Dorsolateral prefrontal cortex (tissue), 122 donors: ENCODE measurements at places on chromosomes 6 and 20.

GRCh38 chr6:160417146-160417545 lies 69.0 kb downstream of the SLC22A3 start:
- DNase-seq, result no peak

GRCh38 chr6:113909224-113909856 lies 52.2 kb downstream of the MARCKS start:
- no peak for DNase-seq

- DNase-seq, result no peak
These were observed 11.1 kb downstream of the REV3L start for GRCh38 chr6:111471958-111472357.

GRCh38 chr20:63070301-63070625 lies 63.5 kb upstream of the BHLHE23 start:
- no peak for DNase-seq

DNA sequence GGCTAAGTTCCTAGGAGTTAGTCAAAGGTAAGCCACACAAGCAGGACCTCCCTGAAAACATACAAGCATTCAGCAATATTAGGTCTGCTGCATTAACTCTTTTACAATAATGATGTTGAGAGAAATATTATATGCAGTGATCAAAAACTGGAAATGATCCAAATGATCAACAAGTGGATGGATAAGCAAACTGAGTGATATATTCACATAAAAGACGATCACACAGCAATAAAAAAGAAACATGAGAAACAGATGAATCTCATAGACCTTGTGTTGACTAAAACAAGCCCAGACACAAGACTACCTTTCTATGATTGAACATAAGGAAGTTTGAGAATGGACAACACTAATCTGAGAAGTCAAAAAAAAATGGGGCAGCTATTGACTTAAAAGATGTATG lies 39.9 kb downstream of the LMBRD1 start:
- DNase-seq, result no peak

- DNase-seq, result no peak
These were observed 127.6 kb downstream of the MRPL14 start for GRCh38 chr6:43999628-44000027.

- DNase-seq, result no peak
These were observed 228.6 kb downstream of the GMPR start for GRCh38 chr6:16466800-16467553.

GRCh38 chr20:14412065-14412681 lies 74.8 kb upstream of the FLRT3 start:
- DNase-seq, result no peak

- DNase-seq, result no peak
These were observed 465.3 kb downstream of the CBLN4 start for GRCh38 chr20:55540013-55540412.

- no peak for DNase-seq
These were observed 48.3 kb downstream of the RREB1 start for GRCh38 chr6:7155871-7156579.

DNA sequence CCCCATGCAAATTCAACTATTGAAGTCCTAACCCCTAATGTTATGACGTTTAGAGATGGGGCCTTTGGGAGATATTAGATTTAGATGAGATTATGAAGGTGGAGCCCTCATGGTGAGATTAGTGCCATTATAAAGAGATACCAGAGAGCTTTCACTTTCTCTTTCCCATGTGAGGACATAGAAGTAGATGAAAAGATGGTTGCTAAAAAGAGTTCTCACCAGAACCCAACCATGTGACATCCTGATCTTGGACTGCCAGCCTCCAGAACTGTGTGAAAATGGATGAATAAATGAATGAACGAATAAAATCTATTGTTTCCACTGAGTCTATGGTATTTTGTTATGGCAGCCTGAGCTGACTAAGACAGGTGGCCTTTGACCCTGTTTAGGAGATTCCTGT lies 50.6 kb upstream of the FBXO30 start:
- DNase-seq, result no peak

DNA sequence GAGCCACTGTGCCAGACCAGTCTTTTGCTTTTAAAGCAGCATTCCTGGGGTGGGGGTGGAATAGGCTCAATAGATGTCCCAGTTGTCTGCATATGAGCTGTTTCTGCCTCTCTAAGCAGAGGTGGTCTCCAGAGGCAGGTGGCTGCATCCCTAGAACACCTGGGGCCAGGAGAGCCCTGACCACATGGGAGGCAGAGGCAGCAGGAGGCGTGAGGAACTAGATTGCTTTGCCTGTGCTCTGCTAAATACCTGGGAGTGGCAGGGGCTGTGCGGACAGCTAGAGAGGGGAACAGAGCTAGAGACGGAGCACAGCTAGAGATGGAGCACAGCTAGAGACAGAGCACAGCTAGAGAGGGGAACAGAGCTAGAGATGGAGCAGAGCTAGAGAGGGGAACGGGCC lies 29.1 kb upstream of the CLDN20 start:
- no peak for DNase-seq

DNA sequence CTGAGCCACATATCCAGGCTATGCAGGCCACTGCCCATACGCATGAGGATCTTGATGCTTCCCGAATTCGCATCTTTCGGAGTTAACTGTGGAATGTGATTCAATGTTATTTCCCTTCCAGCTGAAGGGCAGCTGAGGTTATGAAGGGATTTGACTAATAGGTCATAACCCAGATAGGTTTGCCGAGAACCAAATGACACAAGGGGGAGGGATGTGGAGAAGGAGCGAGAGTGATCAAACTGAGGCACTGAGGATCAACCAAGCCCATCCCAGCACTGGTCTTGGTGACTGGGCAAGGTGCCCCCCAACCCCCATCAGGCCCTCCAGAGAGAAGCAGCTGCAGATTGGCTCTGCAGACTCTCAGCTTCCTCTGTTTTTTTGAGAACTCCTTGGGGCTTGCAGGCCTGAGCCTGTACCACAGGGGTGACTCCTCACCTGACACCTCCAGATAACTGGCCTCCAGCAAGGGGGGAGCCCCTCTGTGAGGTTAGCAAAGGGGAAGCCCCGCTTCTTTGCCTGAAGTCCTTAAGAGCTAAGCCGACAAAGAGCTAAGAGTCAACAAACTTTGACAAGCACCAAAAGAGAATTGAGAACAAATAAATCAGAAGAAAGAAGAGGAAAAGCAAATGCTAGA lies 185.9 kb downstream of the PDE7B start:
- no peak for DNase-seq

DNA sequence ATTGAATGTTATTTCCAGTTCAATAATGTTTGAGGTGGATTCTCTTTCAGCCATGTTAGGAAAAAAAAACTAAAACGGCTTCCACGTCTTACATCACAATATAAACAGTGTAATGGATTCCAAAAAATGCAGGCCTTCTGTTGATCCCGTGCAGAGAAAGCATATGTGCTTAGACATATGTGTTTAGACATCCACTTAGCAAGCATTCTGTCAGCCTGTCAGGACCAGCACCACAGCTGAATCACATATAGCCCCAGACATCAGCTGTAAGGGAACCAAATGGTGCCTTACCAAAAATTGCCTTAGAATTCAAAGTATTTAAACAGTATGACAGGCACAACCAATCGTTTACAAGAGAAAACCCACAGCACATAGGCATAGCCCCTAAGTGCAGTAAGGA lies 304.9 kb downstream of the EYA4 start:
- DNase-seq, result no peak

DNA sequence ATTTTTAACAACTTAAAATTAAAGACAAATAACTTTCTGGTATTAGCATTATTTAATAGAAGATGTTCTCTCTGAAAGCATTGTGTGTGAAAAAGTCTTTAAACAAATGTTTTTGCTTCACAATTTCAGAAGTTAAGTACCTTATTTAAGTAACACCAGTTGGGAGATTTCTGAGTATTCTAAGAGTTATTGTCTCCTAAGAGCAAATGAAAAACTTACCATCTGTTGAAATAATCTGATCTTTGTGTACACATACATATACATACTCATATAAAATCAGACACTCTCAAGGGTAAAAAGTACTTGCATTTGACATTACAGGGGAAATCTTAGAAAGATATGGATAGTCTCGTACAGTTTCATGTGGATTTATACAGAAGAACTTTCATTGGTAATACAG lies 2.4 kb downstream of the BTBD3 start:
- DNase-seq, result no peak

GRCh38 chr20:13348311-13349234 lies 127.5 kb downstream of the ISM1 start:
- no peak for DNase-seq

DNA sequence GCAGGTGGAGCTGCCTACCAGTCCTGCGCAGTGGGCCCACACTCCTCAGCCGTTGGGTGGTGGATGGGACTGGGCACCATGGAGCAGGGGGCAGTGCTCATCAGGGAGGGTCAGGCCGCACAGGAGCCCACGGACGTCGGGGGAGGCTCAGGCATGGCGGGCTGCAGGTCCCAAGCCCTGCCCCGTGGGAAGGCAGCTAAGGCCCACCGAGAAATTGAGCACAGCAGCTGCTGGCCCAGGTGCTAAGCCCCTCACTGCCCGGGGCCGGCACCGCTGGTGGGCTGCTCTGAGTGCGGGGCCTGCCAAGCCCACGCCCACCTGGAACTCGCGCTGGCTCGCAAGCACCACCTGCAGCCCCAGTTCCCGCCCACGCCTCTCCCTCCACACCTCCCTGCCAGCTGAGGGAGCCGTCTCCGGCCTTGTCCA lies 30.2 kb upstream of the ID4 start:
- no peak for DNase-seq

- DNase-seq, result no peak
These were observed 60.7 kb upstream of the CDKAL1 start for GRCh38 chr6:20473518-20473917.

- no peak for DNase-seq
These were observed 59.6 kb downstream of the DOK5 start for GRCh38 chr20:54535033-54535432.

- DNase-seq, result no peak
These were observed 23.1 kb downstream of the CMTR1 start for GRCh38 chr6:37456126-37456525.

DNA sequence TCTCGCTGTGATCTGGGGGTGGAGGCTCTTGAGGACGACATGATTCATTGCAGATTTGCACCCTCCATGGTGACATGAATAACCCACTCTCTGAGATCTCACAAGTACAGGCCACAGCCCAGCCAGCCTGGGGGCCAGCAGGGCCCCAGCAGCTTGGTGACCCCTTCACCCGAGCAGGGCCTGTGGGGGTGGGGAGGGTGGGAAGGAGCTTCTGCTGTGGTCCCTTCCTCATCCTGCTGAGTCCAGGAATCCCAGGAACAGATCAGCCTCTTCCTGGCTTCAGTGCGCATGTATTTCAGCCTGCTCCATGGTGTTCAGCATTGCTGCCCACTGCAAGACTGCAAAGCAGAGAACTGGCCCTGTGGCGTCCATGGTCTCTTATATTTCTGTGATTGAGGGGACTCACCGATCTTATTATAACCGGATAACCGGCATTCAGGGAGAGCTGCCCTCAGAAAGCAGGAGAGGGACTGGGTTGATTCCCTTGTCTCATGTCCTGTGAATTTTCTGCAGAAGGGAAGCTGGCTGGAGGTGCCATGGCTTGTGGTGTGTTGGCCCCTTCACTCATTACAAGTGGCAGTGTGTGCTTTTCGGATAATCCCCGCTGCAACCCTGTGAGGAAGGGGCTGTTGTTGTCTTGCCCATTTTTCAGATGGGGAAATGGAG lies 118.8 kb upstream of the FRMD1 start:
- no peak for DNase-seq

- peak; percentile 89 for DNase-seq
These were observed at the start of gene ADNP for GRCh38 chr20:50931306-50932015. TSS of gene ADNP (minus strand) at chr20:50931437. CDS start at chr20:50903996, 27,441 bp downstream.

GRCh38 chr6:153435787-153436186 lies 304.7 kb upstream of the RGS17 start:
- no peak for DNase-seq

DNA sequence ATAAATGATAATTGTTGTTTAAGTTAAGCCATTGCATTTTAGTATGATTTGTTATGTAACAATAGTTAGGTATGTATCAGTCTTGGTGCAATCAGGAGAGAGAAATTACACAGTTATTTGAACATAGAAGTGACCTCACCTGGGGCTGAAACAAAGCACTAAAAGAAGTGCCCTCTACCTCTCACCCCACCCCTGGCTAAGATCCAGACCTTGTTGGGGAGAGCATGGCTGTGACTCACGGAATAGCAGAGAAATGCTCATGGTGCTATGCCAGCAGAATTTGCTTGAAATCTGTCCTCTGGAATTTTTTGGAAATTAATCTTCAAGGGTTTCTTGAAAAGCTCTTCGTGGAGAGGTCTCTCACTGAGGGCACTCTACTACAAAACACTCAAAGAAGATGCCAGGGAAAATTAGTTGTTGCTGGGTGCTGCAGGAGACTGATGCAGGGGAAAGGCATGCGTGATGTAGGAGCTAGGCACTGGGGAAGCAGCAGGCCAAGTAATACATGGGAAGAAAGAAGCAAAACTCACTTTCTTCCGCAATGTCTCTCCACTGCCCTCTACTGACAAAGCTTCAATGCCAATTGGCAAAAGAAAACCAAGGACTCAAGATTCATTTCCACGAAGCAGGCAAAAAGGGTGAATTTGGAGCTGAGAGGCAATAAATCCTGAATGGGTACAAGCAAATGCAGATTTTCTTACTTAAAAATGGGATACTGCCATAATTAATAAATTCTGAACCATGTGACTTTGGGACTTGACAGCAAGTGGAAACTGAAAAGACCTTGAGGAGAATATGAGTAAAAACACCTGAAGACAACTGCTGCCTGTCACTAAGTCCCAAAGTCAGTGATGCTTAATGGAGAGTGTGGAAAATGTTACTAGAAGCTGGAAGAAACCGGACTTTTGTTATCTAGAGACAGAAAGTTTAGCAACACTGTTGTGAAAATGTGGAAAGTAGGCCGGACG lies 136.3 kb upstream of the ZNF184 start:
- DNase-seq, result no peak

DNA sequence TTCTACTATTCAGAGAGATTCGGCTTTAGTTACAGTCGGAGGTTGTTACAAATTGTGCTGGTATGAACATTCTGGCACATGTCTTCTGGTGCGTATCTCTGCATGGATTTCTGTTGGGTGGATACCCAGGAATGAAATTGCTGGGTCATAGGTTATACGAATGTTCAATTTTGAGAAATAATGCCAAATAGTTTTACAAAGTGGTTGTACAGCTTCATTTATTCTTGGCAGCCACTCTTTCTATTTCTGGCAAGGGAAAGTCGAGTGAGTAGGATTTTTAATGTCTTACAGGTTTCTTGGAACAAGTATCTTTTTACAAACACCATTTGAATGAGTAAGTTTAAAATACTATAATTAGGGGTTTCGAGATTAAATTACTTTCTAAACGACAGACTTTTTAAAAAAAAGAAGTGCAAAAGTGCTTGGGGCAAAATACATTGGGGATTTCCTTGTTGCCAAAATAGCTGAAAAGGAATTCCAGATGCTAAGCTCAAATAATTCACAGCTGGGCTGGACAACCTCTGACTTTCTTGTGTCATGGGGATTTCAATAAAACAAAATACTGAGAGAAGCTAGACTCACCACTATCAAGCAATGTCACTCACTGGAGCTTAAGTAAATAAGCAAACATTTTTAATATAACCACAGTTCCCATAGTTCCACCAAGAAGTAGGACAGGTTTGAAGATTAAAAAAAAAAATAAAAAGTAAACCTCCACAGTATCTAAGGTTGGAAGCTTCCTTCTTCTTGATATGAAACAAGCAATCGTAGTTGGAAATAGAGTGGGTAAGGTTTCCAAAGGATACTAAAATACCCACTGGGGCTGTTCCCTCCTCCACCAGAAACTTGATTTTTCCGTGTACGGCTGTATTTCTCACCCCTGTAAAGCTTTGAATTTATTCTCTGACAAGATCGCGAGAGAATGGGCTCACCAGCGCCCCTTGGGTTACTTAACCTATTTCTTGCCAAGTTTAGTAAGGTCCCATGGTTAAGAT lies 21.6 kb upstream of the GFOD1 start:
- DNase-seq, result no peak

- no peak for DNase-seq
These were observed 15.1 kb upstream of the RIPK1 start for GRCh38 chr6:3053231-3053508.
